ENCODE measurements at places on chromosomes 2 and 18. TPM values are rescaled to one million over a fixed set of nuclear protein-coding genes. Genes with fewer than 3 reads are reported as not detected.

The ALPI gene
- not detected for total RNA-seq

The DCDC2C gene
- 0.36 TPM for total RNA-seq

The CBLN2 gene
- total RNA-seq = 0.05 TPM

The B4GALT6 gene
- 7.8 TPM for total RNA-seq

The KLHL14 gene
- not detected for total RNA-seq

The IL1RN gene
- total RNA-seq = 0.42 TPM

The DSC3 gene
- 1.8 TPM for total RNA-seq

The TMEM178A gene
- total RNA-seq = 0.14 TPM

The TGOLN2 gene
- total RNA-seq = 109 TPM

The TSN gene
- total RNA-seq = 64.0 TPM

The SNTG2 gene
- not detected for total RNA-seq

The TLX2 gene
- 0.14 TPM for total RNA-seq

The BCL11A gene
- total RNA-seq = 0.06 TPM

The CAPN10 gene
- total RNA-seq = 15.9 TPM

The ACMSD gene
- not detected for total RNA-seq

The ARHGAP28 gene
- not detected for total RNA-seq

The PDE1A gene
- total RNA-seq = 0.08 TPM

The GALNT3 gene
- not detected for total RNA-seq

The ATF2 gene
- 21.9 TPM for total RNA-seq

The SERPINB4 gene
- 0.17 TPM for total RNA-seq

The MYCN gene
- total RNA-seq = not detected

The PTCD3 gene
- total RNA-seq = 68.0 TPM

The EVA1A gene
- 12.3 TPM for total RNA-seq

The ELOA2 gene
- not detected for total RNA-seq

The MLPH gene
- 289 TPM for total RNA-seq

The DSG4 gene
- total RNA-seq = not detected

The ALPG gene
- not detected for total RNA-seq

The CHRND gene
- total RNA-seq = not detected

The NGEF gene
- 19.1 TPM for total RNA-seq

The CCDC74B gene
- total RNA-seq = 7.4 TPM

The RBMS1 gene
- 51.0 TPM for total RNA-seq

The C2orf66 gene
- 0.09 TPM for total RNA-seq

The SLC19A3 gene
- total RNA-seq = 3.6 TPM

The LHCGR gene
- total RNA-seq = not detected

The MYOM1 gene
- total RNA-seq = 0.16 TPM

The SLC4A5 gene
- 0.40 TPM for total RNA-seq

The MOB4 gene
- 42.6 TPM for total RNA-seq

The FOXD4L1 gene
- 0.64 TPM for total RNA-seq

The C2orf15 gene
- total RNA-seq = 0.40 TPM
